ENCODE measurements at places on chromosomes 3 and 15. TPM values are rescaled to one million over a fixed set of nuclear protein-coding genes. Genes with fewer than 3 reads are reported as not detected.

DNA sequence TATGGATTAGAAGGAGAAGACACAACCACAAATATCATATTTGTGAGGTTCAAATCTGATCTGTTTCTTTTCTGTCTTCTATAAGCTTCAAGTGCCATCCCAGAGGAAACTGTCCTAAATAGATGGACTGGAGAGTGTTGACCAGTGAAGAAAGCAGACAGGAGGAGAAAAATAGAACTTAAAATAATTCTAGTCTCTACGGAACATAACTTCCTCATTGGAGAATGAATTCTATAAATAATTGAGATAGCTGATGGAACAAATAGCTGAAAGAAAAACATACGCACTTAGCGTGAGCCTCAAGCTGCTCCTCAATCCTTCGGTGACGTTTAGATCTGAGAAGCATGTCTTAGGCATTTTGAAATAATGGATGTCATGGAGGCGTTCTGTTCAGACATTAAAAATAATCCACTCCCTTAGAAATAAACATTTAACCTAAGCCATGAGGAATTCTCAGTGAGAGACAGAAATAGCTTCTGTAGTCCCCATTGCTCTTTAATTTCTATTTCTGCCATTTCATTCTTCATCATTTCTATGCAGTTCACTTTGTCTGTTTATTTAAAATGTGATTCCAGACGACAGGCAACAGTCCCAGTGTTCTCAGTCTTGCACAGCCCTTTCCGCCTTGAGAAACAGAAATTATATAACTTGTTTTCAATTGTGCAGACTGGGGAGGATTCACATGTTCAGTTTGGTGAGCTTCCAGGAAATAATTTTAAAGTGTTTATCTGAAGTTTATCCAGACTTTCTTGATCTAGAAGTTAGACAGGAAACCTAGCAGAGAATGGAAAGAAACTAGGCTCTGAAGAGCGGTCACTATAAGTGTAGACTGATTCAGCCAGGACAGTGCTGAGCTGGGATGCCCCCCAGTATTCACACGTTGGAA, 97.3 kb downstream of the NR1D2 start:
- DNase-seq, result no peak

Gene KLF15
- 0.09 TPM for polyA plus RNA-seq

DNA sequence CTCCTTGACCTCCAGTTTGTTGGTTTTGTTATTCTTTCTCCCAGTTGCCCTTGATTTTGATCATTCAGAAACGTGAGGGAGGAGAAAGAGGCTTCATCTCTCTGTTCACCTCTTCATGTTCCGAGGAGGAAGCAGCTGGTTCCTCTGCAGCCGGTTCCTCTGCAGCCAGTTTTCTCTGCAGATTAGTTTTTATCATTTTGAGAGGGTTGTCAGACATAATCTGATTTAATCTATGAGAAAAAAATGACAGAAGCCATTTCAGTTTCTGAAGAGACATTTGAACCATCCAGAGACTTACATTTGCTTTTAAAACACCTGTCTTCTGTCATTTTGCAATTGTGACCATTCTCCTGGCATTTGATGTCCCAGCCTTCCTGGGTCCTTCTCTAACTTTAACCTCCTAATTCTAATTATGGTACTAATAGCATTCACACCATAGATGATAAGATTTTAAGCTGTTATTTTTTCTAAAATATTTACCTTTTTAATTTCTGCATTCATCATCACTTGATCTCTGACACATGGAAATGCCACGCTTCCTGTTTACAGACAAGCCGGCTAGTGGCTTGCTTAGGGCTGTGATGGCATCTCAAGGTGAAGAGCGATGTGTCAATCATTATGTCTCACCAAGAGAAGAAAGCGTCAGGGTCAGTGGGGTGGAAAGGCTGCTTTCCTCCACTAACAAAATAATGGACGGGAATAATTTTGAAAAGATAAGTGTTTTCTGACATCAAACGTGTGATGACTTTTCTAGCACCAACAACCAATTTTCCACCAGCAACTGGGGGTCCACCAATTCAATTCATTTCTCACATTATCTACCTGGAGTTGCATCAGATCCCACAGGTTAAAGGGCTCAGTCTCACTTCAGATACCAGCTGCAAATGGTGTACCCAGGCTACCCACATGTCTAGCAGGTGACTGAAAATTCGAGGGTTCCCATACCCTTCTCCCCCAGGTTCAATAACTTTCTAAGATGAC, 76.4 kb downstream of the CHRNA7 start:
- DNase-seq, result no peak

DNA sequence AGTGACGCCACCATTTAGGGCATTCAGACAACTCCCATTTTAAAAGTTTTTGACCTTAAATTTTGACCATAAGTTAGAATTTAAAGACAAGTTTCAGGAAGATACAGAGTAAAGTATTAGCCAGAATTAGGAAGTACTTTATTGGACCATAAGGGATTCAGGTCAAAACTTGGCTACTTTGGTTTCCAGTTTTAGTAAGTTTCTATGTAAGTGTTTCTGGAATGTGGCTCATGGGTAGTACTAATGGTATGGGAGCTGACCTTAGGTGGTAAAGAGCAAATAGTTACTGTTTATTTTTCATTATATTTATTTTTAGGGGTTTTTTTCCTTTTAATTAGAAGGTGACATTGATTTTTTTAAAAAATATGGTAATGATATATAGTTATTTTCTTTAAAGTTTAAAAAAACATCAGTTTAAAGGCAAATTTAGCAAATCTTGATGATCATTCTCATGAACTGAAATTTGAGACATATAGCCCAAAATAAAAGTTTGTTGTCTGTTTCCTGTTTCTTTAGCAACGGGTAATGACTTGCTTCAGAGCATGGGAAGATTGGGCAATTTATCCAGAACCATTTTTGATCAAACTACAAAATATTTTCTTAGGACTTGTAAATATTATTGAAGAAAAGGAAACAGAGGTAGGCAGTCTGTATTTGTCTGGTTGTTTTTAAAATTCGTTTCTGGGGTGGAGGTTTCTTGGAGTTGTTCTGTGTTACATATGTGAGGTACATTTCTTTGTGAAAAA, 34.3 kb downstream of the U2SURP start:
- no peak for DNase-seq

DNA sequence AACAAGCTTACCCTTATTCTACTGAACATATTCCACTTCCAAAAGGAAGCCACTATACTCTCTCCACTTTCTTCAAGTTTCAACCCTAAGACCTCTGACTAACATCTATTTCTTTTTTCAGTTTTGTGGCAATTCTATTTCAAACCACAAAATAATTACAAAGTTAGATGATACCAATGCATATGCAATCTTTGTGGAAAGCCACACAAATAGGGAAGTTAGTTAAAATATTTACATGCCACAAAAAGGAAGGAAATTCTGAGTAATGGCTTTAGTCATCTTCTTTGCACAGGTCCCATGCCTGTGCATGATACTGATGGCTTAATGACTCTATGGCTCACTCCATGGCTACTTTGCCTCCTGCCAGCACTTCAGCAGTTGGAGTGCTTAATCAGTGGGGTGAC, 57.0 kb upstream of the MCTP2 start:
- DNase-seq, result peak; percentile 57

DNA sequence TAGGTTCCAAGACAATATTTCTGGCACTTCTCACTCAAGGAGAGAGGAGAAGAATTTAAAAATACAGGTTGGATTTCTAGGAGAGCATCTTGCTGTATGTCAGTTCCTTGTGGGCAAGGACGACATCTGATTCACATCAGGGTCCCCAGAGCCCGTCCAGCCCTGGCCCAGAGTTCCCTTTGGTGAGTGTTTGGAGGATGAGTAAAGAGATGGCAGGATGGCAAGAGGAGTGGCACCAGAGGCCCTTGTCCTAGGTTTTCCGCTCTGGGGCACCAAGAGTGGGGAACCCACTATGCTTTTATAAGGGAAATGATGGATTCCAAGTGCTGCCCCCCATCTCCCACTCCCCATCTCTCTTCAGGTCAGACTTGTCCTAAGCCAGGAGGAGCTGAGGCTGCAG, 181.8 kb downstream of the TBC1D2B start:
- no peak for DNase-seq

- DNase-seq, result no peak
Measured at GRCh38 chr3:116757315-116757714, 47.7 kb downstream of the TUSC7 start.

Gene ITGA11
- not detected for polyA plus RNA-seq

Measured in naive B cell (primary cell).